ENCODE measurements at places on chromosomes 3 and 15. TPM values are rescaled to one million over a fixed set of nuclear protein-coding genes. Genes with fewer than 3 reads are reported as not detected.

GRCh38 chr3:177470197-177470941, 273.1 kb upstream of the TBL1XR1 start:
- H3K27me3 ChIP-seq, result no peaks in the 10 kb centered on the region
- no peak overlapping the region for H3K4me3 ChIP-seq
- no peaks in the 10 kb centered on the region for H3K36me3 ChIP-seq
- DNase-seq, result no peak
- H3K4me1 ChIP-seq, result peaks cover 25% of the 10 kb centered on the region

DNA sequence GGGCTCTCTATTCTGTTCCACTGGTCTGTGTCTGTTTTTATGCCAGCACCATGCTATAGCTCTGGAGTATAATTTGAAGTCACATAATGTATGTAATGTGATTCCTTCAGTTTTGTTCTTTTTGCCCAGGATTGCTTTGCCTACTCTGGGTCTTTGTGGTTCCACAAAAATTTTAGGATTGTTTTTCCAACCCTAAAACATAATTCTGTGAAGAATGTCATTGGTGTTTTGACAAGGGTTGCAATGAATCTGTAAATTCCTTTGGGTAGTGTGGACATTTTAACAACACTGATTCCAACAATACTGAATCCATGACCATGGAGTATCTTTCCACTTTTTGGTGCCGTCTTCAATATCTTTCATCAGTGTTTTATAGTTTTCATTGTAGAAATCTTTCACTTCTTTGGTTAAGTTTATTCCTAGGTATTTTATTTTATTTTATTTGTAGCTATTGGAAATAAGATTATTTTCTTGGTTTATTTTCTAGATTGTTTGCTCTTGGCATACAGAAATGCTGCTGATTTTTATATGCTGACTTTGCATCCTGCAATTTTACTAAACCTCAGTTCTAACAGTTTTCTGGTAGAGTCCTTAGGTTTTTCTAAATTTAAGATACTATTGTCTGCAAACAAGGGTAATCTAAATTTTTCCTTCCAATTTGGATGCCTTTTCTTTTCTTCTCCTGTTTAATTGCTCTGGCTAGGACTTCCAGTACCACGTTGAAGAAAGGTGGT, 29.7 kb downstream of the TJP1 start:
- no peak overlapping the region for H3K4me3 ChIP-seq
- H3K27ac ChIP-seq, result no peak overlapping the region
- H3K27me3 ChIP-seq, result no peaks in the 10 kb centered on the region

DNA sequence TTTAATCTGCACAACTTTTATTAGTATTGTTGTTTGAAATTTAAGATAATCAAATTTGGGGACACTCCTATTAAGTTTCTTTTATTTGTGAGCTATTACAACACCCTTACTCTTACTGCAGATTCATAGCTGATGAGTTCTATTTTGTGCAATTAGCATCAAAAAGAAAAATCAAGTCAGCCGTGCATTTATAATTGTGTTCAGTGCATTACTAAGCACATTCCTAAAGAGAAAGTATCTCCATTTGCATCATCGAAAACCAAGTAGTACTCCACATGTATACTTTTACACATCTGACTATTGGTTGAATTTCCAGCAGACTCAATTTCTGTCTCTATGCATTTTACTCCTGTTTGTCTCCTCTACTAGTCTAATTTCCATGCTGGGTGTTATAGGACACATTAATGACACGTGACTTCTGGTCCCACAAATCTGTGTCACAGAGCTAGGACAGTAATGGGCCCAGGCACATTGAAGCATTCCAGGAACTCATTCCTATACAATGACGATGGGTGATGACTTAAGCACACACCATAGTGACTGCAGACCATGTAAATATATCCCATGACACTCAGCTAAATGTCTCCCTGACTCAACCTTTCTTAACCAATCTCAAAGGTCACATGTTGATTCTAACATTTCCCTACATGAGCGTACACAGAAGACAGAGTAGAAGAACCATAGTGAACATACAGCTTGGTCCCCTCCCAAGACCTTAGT, 477.5 kb downstream of the LPP start:
- no peaks in the 10 kb centered on the region for H3K27me3 ChIP-seq
- H3K4me1 ChIP-seq, result peaks cover 35% of the 10 kb centered on the region
- no peak overlapping the region for H3K27ac ChIP-seq

GRCh38 chr3:143533391-143533790, 314.9 kb downstream of the SLC9A9 start:
- H3K4me1 ChIP-seq, result peaks cover 56% of the 10 kb centered on the region
- H3K27ac ChIP-seq, result no peak overlapping the region
- no peaks in the 10 kb centered on the region for H3K27me3 ChIP-seq

GALNT15 gene
- 225 TPM for total RNA-seq

- H3K27ac ChIP-seq, result no peak overlapping the region
- no peak overlapping the region for H3K4me3 ChIP-seq
- no peaks in the 10 kb centered on the region for H3K36me3 ChIP-seq
These were observed 6.5 kb downstream of the FOXL2 start for GRCh38 chr3:138940446-138940845.

FBXO40 gene
- not detected for total RNA-seq

DNA sequence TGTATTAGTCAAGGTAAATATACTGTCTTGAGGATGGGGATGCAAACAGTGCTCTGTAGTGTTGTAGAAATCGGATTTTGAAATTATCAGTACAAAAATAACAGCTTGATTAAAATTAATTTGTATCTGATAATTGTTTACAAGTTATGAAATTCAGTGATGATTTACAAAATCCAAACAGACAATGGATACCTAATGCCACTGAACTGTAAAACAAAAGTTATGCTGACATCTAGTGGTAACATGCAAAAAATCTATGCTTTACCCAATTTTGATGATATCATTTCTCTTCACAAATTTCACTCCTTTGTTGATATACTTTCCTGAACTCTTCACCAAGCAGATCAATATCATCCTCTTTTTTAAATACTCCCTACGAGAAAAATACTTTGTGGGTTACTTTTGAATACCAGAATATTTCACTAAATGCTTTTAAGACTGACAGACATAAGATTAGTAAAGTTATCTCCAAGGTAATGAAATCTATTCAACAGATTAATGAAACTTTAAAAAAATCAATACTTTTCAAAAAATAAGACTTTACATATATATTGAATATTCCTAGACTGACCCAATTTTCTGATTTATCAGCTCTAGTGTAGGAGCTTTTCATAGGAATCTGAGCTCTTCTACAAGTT, 36.0 kb downstream of the MNS1 start:
- no peaks in the 10 kb centered on the region for H3K4me1 ChIP-seq

DNA sequence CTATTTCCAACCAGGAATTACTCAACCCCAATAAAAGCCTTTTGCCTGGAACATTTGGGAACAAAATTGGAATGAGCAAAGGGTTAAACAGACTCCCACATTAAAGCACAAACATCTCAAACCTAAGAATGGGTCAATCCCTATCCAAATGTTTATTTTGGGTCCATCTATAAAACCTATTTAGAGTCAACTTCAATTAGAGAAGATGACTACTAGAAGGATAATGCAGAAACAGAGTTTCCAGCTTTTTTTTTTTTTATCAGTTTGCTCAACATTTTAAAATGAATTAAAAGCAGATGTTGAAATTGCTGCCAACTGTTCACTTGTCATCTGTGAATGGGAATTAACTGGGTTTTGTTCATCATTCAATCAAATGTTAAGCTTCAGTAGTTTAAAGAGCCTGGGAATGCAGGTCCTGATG, 4.1 kb upstream of the TBC1D23 start:
- H3K4me1 ChIP-seq, result peaks cover 36% of the 10 kb centered on the region
- H3K4me3 ChIP-seq, result no peak overlapping the region
- no peak overlapping the region for H3K27ac ChIP-seq
- no peak for DNase-seq

DNA sequence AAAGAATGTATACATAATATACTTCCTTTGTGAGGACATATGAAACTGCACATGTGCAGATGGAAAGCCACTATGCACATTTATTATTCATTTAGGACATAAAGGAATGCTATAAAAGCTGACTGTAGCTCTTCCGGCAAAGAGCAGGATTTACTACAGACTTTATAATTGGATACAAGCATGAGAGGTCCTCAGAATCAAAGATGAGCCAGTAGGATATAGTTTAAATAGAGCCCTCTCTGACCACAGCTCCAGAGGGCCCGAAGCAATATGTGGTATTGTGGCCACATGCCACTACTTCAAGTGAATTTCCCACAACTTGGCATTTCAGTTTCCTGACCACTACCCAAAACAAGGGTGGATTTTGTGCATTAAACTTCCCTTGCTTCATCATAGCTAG, 140.9 kb downstream of the ATP8B4 start:
- H3K27ac ChIP-seq, result no peak overlapping the region
- H3K27me3 ChIP-seq, result no peaks in the 10 kb centered on the region
- no peaks in the 10 kb centered on the region for H3K4me1 ChIP-seq
- DNase-seq, result no peak
- no peak overlapping the region for H3K4me3 ChIP-seq

GRCh38 chr15:54917312-54917711, 279.4 kb downstream of the RSL24D1 start:
- no peaks in the 10 kb centered on the region for H3K27me3 ChIP-seq
- no peaks in the 10 kb centered on the region for H3K36me3 ChIP-seq
- H3K4me1 ChIP-seq, result no peaks in the 10 kb centered on the region
- H3K27ac ChIP-seq, result no peak overlapping the region
- DNase-seq, result no peak

DNA sequence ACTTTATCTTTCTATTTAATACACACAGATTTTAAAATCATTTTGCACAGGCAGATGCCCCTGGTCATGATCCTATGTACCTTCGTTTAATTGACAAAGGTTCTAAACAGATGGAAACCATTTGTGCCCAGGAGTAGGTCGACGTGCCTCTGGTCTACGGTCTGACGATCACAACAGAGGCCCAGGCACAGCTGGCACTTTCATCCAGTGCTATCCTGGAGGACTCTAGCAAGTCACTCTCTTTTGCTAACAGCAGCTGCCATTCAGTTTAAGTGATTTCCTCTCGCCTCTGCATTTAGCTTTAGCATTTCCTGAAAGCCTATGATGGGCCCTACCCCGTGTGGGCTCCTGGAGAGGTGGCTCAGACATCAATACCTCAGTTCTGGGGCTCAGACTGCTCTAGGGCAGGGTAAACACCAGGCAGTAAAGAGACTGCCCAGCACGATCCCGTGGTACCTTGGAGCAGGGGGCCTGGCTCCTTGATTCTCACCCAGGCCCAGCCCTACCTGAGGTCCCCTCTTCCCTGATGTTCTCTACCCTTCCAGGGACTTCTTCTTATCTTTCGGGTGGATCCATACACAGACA, 83.2 kb upstream of the SNRPA1 start:
- H3K27ac ChIP-seq, result no peak overlapping the region
- no peaks in the 10 kb centered on the region for H3K36me3 ChIP-seq
- H3K4me3 ChIP-seq, result no peak overlapping the region
- H3K4me1 ChIP-seq, result peaks cover under 1% of the 10 kb centered on the region

- H3K36me3 ChIP-seq, result no peaks in the 10 kb centered on the region
- no peak overlapping the region for H3K27ac ChIP-seq
- H3K4me1 ChIP-seq, result peaks cover 19% of the 10 kb centered on the region
- no peak for DNase-seq
- H3K27me3 ChIP-seq, result no peaks in the 10 kb centered on the region
- H3K4me3 ChIP-seq, result no peak overlapping the region
These were observed 49.9 kb downstream of the LRRFIP2 start for GRCh38 chr3:37124435-37124834.

DNA sequence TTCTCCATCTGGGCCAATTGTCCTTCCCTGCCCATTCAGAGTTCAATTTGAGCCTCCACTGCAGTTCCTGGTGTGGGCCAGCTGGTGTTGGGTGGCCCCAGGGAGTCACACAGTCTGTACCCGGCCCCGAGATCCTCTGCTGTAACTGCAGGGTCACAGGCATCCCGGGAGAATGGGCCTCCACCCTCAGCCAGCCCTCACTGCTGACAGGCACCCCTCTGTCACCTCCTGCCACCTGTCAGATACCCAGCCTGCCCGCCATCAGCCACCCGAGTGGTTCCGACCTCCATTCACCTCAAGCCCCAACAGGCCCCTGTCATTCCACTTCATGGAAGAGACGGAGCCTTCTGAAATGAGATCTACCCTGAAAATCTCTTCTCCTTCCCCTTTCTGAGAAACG, 73.2 kb downstream of the ST8SIA2 start:
- no peaks in the 10 kb centered on the region for H3K36me3 ChIP-seq
- no peaks in the 10 kb centered on the region for H3K4me1 ChIP-seq
- DNase-seq, result no peak

DNA sequence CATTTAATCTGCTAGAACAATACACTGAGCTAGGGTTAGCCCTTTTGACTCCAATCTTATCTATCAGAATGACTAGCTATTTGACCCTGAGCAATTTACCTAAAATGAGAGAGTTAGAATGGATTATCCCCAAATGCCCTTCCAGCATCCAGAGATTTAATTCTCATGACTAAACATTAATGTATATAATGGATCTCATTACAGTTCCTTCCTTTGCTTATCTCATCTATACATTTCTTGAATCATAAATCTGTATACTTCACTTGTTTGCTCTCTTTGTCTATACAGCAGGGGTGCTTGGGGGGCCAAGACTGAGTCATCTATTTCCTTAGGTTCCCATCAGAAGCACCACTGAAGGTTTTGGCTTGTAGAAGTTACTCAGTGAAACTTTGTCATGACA, 565.8 kb downstream of the IGSF11 start:
- H3K4me1 ChIP-seq, result no peaks in the 10 kb centered on the region
- no peaks in the 10 kb centered on the region for H3K36me3 ChIP-seq
- no peak overlapping the region for H3K4me3 ChIP-seq
- no peak overlapping the region for H3K27ac ChIP-seq

DNA sequence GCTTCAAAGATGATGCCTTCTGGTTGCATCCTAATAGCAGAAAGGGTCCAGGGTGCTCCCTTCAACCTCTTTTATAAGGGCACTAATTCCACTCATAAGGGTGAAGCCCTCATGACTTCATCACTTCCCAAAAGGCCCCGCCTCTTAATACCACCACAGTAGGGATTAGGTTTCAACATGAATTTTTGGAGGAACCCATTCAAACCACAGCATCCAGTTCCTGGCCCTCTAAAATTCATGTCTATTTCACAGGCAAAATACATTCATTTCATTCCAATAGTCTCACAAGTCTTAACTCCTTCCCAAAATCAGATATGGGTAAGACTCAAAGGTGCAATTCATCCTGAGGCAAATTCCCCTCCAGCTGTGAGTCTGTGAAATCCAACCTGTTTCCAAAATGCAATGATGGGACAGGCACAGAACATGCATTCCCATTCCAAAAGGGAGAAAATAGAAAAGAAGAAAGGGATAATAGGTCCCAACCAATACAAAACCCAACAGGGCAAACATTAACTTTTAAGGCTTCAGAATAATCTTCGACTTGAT, 124.0 kb downstream of the ATP1B3 start:
- H3K36me3 ChIP-seq, result no peaks in the 10 kb centered on the region
- H3K27me3 ChIP-seq, result no peaks in the 10 kb centered on the region
- no peak for DNase-seq
- no peak overlapping the region for H3K27ac ChIP-seq
- H3K4me3 ChIP-seq, result no peak overlapping the region
- H3K4me1 ChIP-seq, result no peaks in the 10 kb centered on the region

- DNase-seq, result no peak
- no peak overlapping the region for H3K27ac ChIP-seq
- no peak overlapping the region for H3K4me3 ChIP-seq
- H3K4me1 ChIP-seq, result no peaks in the 10 kb centered on the region
- H3K36me3 ChIP-seq, result no peaks in the 10 kb centered on the region
These were observed 15.2 kb downstream of the MCM2 start for GRCh38 chr3:127613406-127613805.
